ENCODE measurements at places on chromosomes 11 and 22.

GRCh38 chr11:60984149-60984548 lies 12.7 kb downstream of the CD6 start:
- no peak for DNase-seq

DNA sequence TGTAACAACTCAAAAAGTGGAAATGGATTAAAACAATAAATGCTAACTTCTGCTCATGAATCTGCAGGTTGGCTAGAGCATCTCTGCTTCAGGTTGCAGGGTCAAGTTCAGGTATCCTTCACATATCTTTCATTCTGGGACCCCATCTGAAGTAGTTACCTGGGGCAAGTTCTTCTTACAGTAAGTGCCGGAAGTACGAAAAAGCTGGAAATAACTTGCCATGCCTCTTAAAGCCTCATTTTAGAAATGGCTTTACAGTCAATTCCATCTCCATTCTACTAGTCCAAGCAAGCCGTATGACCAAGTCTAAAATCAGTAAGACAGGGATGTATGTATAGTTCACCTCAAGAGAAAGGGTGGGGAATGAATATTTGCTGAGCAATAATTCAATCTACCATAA lies 93.7 kb downstream of the FCHSD2 start:
- no peak for DNase-seq

GRCh38 chr22:40404251-40405177 lies 34.1 kb downstream of the SGSM3 start:
- no peak for DNase-seq

DNA sequence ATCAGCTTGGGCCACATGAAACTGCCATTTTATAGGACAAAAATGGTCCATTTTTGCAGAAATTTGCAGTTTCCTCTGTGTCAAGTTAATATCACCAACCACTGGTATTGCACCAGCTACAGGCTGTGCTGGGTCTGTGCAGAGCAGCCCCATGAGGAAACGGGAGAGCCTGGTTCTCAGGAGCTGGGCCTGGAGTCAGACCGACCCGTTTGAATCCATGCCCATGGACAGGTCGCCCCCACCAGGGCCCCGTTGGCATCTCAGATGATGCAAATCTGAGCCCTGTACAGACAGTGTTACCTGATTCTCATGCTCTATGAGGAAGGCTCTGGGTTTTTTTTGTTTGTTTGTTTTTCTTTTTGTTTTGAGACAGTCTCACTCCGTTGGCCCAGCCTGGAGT lies 9.8 kb upstream of the SEC14L6 start:
- no peak for DNase-seq

GRCh38 chr22:38467904-38468442 lies at the start of gene KDELR3:
TSS of gene KDELR3 (plus strand) at chr22:38468096. CDS start at chr22:38468234, 138 bp downstream.
- peak; percentile 80 for DNase-seq

GRCh38 chr11:119356349-119357031 lies 10.0 kb upstream of the MFRP start:
- peak; percentile 75 for DNase-seq

DNA sequence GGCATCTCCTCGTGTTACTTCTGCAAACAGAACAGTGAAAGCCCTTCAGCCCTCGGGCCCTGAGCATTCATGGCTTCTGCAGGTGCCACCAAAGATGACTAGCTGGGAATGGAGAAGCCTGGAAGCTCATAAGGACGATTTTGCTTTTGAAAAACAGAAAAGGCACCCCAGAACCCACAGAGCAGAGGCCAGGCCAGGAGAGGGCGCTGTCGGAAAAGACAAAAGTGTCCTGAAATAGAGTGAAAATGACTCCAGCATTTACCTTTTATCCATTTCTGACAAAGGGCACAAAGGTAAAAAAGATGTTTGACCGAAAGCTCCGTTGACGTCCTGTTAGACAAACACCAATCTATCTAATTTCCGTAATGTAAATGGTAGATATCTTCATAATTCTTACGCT lies 37.6 kb downstream of the ZNF195 start:
- no peak for DNase-seq

DNA sequence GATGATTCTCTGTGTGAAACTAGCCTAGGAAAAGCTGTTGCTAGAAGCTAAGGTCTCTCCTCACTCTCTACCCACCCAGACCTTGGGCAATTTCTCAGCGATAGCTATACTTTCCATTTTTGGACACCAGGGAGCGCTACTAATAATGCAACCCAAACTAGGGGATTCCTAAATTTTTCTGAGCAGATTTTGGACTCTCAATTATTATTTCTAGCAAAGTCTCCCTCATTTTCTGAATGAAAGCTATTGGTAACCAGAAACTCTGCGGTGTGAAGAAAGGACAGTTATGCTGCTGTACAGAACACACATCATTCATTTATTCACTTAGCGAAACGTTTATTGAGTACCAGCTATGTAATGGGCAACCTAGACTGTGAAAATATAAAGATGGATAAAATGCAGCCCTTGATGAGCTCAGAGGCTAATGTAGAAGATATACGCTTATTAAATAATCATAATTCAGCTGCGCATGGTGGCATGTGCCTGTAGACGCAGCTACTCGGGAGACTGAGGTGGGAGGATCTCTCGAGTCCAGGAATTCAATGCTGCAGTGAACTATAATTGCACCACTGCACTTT lies 6.1 kb upstream of the STIM1 start:
- DNase-seq: peak; percentile 41

DNA sequence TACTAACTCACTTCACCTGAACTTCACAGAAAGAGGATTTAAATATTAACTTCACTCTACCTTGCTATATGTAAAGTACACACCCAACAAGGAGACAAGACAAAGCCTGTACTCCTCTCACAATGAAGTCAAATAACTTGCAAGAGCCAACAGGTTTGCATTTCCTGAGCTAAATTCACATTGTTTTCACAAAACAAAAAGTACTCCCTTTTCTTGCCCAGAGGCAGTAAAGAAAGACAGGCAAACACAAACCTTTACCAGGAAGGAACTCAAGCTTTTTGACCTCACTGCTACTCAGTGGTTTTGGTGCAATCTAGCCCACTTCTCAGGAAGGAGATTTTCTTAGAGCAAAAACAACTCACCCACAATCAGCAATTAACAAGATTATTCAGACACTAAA lies 15.7 kb downstream of the USP28 start:
- no peak for DNase-seq

DNA sequence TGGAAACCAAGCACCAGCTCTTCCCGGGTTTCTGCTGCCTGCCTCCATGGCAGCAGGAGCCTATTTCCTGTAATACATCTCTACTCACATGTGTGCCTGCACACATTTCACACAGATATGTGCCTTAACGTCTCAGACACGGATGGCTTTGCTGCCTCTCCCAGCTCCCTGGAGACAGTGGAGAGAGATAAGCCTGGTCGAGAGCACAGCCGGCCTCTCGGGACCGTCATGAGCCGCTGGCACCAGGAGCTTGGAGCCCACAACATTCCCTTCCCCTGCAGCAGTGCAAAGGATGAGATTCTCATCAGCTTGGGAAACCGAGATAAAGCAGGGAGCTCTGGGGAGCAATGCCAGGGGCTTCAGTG lies 587.7 kb downstream of the BRD1 start:
- DNase-seq: no peak

DNA sequence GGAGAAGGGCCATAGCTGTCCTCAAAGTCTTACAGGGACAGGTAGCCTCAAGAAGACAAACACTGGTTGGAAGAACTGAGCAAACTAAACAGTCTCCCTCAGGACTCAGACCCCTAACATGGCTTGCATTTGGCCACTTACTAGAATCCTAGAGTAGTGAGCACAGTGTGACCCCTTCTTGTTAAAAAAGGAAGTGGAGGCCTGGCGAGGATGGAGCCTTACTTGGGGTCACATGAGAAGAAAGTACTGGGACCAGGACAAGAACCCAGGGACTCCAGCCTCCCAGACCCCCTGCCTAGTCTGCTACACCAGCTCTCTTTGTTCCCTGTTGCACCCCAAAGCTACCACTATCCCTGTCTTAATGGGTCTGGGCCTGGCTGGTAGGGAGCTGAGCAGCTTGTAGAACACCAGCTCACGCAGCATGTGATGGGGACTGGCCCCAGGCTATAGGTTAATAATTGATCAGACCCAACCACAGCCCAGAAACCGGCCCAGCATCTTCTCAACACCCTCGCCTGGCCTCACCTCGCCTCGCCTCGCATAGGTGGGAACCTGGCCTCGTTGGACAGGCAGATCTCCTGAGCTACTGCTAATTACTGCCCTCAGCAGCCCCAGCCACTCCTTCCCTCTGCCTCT lies 17.6 kb downstream of the DGAT2 start:
- no peak for DNase-seq

- DNase-seq: peak; percentile 70
Measured at GRCh38 chr11:134951305-134951700, 539.3 kb upstream of the B3GAT1 start.

DNA sequence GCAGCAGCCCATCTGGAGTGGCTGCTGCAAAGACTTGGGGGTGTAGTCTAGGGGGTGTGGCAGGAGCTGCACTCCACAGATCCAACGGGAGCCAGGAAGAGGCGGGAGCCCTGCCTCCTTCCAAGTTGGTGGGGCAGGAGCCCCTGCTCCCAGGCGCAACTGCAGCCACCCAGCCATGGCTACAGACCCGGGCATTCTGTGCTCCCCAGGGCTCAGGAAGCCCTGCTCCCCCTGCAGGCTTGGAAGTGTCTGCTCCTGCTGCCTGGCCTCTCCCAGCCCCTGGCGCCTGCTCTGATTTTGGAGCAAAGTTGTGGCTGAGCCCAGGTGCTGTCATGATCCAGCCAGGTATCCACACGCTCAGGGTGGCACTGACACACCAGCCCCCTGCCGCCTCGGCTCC lies 58.5 kb downstream of the CCDC34 start:
- DNase-seq: no peak

DNA sequence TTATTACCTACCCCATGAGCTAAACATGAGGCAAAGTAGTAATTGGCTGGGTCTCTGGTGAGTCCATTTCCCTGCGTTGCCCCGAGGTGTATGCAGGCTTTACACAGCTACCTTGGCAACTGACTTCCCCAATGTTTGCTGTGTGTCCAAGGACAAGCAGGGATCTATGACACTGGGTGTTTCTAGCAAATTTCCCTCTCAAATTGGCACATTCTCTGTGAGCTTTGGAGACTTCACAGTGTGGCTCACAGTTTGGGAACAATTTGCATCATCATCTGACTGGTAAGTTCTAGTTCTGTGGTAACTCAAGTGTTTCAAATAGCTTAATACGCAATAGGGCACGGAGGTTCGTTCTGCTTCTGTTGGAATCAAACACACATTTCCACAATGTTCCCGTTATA lies 12.5 kb downstream of the NNMT start:
- peak; percentile 46 for DNase-seq

- DNase-seq: no peak
Measured at GRCh38 chr11:107864591-107864990, 6.0 kb upstream of the SLC35F2 start.

- peak; percentile 90 for DNase-seq
Measured at GRCh38 chr11:65419772-65420481, 2.7 kb upstream of the NEAT1 start.

- DNase-seq: no peak
Measured at GRCh38 chr11:2740275-2740940, 40.6 kb upstream of the KCNQ1OT1 start.

DNA sequence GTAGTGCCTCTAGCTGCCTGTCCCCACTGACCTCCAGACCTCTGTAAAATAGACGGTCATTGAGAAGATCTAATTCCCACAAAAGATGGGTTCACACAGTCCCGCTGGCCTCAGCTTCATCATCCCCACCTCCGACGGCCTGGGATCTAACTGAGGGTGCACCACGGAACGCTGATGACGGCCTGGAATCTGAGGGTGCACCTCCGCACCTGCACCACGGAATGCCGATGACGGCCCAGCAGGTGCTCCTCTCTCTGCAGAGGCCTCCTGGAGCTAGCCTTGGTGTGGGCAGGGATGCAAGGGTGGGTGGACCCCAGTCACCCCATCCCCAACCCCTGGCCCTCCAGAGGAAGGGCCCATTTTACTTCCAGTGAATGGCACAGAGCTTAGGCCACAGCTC lies 77.3 kb downstream of the PHF21B start:
- no peak for DNase-seq

GRCh38 chr11:111878385-111878848 lies 548 bp downstream of the FDXACB1 start:
- peak; percentile 56 for DNase-seq

GRCh38 chr22:33006220-33006954 lies 51.8 kb downstream of the SYN3 start:
- DNase-seq: no peak

GRCh38 chr11:45832811-45833441 lies 14.3 kb upstream of the CRY2 start:
- no peak for DNase-seq

DNA sequence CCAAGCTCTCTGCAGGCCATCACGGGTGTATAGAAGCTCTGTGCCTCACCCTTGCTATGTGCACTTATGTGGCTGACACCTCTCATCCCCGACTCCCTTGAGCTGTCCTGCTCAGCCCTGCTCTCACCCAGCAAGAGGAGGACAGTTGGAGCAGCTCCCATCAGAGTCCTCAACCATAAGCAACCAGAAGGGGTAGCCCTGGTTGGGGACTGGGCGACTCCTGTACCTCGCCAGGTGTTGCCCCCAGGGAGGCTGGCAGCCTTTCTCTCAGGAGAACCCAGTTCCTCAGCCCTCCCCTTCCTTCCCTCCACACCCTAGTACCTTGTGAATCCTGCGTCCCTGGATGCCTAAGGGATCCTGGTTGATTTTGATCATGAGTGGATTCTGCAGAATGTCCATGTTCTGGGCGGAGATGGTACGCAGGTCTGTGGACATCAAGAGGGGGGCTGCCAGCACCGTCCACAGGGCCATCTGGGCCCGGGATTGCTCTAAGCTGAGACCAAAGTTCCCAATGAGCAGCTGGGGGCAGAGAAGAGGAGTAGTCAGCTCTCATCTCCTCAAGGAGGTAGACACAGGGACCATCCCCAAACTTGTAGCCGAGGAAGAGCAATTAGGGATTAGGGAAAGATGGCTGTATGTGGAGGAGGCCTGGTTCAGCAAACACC lies 8.0 kb downstream of the NAGA start:
- no peak for DNase-seq

DNA sequence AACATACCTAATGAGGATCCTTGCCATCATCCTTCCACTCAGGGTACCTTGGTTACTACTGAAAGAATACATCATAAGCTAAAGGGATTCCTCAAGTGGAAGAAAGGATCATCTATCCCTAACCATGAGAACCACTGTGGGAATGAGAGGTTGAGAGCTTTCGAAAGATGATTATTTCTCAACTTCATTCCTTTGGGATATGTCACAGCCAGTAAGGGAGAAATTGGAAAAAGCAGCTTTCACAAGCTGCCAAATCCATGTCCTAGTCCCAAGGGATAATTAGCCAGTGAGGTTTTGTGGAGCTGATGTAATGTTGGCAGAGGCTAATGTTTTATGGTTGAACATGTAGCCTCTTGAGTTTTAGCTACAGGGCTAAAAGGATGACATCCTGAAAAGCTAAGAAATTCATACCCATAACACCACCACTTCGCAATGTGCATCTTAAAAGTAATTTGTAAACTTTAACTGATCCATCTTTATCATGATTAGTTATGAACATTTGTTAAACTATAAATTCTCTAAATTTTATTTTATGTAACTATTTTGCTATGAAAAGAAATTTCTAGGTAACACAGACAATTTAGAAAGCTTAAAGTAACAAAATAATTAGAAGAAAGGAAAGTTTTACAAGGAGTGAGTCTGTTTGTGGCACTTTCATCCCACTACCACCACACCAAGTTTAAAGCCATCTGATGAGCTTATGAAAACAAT lies 123.9 kb downstream of the MRTFA start:
- DNase-seq: peak; percentile 100

GRCh38 chr11:66315921-66316811 lies 678 bp downstream of the CD248 start:
- DNase-seq: no peak

GRCh38 chr11:133526790-133527189 lies 5.5 kb downstream of the OPCML start:
- no peak for DNase-seq

GRCh38 chr11:19253817-19254216 lies 13.1 kb upstream of the E2F8 start:
- no peak for DNase-seq

GRCh38 chr11:833114-833791 lies 501 bp downstream of the CD151 start:
- DNase-seq: peak; percentile 48

All from fibroblast of skin of right biceps (primary cell).